ENCODE measurements at places on chromosomes 16 and 17.

DNA sequence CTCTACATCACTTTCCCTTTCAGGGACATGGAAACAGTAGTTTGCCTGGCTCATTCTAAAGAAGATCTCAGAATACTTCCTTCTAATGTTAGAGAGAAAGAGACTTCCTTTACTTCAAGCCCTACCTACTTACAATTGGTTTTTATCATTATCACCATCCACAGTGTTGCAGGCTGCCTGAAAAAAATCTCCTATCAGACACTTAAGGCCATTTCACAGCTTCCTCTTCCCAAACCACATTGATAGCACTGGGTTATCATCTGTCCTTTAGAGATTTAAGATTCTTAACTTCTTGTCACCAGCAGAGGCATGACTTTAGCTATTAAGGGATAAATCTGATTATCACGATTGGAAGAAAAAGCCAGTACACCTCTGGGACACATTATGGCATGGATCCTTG, 178.5 kb upstream of the TBX2 start:
- DNase-seq, result no peak

DNA sequence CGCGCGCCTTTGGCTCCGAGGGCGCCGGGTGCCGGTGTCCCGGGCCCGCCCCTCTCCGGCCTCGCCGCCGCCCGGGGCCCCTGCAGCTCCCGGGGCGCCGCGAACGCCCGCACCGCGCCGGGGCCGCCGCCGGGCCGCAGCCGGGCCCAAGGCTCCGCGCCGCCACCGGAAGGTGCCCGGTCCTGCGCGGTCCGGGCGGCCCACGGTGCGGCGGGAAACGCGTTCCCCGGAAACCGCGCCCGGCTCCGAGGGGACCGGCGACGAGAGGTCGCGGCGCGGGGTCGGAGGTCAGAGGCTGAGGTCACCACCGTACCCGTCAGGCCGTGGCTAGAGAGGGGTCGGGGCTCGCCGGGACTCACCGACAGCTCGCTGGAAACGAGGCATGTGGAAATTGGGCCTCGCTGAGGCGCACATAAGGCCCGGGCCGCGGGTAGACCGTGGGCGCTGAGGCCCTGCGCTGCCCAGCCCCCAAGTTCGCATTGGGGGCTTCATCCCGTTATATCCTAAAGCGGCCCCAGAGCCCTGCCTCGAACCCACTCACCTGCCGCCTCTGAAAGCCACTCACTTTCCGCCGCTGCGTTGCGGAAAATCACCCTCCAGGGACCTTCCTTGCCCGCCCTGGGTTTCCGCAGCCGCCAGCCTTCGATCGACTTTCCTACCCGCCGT, at the start of gene DUS1L:
DUS1L (minus strand) TSS at position 167 of the 666 bp plus-strand sequence. CDS start 745 bp downstream, outside the sequence.
- peak; percentile 44 for DNase-seq

DNA sequence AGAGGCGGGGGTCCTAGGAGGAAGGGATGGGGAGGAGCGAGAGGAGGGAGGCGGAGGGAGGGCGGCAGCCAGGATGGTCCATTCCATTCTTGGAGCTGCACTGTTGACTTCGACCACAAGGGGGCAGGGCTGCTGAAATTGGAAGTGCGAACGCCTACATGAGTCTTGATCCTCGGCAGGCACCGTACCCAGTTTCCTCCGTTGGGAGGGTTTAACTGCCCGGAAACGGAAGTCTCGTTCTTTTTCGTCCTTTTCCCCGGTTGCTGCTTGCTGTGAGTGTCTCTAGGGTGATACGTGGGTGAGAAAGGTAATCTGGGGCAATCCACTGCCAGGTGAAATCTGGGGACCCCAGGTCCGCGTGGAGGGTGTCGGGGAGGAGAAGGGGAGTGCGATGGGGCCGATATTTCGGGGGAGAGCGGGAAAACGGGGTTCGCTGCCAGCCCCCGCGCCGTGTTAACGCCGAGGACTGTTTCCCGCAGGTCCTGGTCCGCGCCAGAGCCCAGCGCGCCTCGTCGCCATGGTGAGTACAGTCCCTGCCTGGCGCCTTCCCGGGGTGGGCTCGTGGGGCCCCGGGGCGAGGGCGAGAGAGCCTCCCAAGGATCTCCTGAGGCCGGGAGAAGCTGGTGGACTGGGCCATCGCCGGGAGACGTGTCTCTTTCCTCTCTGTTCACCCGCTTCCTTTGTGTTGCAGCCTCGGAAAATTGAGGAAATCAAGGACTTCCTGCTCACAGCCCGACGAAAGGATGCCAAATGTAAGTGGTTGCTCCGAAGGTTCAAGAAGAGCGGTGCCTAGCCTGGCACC, at the start of gene RPL38:
RPL38 (plus strand) TSS at position 240 of the 802 bp plus-strand sequence; CDS start at position 518, 278 bp downstream.
- DNase-seq, result peak; percentile 72

- DNase-seq, result no peak
Measured at GRCh38 chr16:55494994-55495421, 13.9 kb upstream of the LPCAT2 start.

DNA sequence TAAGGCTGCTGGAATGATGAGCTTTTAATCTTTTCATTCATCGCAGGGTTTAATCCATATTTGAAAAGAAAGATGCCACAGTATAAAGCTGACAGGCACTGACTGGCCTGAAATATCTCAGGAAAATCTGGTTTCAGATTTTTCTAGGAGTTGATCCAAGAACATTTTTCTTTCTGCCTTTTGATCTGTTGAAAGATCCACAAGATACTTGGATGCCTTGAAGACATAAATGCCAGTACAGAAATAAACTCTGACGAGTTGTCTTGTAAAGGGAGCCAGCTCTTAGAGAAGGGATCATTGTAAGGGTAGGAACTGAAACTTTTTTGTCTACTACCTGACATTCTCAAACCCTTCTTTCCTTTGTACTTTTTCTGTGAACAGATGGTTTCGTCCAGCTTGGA, 25.4 kb upstream of the KRT20 start:
- DNase-seq, result no peak

DNA sequence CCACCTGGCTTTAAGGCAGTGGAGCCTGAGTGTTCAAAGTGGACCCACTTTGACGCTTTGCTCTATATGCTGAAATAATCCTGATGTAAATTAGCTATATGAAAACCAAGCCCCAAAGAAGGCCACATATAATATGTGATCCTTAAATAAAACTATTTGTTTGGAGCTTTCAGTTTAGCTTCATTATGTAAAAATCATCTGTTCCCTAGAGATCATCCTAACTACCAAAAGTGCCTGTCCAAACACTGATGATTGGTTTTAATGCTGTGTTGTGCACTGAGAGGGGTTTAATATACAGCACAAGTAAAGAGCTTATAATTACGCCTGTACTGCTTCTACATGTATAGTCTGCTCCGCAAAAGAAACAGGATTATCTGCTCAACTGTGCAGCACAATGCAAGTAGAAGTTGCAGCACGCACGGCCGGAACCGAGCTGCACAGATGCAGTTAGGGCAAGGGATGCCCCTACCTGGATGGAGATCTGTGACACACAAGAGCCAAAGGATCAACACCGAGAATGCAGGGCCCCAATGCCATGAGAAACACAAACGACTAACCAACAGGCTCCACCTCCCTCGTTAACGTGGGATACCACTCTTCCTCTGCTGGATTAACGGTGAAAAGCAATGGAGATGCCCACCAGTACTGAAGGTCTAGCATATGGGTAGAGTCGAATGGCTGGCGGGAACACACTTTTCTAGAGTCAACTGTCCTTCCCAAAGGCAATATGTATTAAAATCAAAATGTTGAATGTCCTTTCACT, 20.5 kb downstream of the USP7 start:
- no peak for DNase-seq

- no peak for DNase-seq
Measured at GRCh38 chr16:85574672-85575475, 38.2 kb upstream of the GSE1 start.

DNA sequence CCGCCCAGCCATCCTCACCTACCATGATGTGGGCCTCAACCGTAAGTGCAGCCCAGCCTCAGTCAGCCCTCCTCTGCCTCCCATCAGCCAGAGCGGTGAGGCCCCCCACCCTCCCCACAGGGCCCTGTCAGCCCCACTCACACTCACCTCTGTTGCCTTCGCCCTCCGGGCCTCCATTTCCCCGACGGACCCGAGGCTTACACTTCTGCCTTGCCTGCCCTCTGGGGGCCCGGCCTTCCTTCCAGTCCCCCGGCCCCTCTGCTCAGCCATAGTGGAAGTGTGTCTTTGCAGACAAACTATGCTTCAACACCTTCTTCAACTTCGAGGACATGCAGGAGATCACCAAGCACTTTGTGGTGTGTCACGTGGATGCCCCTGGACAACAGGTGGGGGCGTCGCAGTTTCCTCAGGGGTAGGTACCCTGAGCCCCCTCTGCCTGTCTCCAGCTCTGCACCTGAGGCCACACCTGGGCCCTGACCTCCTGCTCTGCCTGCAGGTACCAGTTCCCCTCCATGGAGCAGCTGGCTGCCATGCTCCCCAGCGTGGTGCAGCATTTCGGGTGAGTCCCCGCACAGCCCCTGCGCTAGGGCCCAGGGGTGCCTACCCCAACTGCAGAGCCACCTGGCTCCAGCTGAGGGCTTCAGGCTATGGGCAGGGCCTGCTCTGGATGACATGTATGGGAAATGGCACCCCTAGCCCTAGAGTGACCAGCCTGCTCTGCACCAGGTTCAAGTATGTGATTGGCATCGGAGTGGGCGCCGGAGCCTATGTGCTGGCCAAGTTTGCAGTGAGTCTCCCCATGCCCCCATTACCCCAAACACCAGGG, 4.1 kb downstream of the NDRG4 start:
- no peak for DNase-seq

DNA sequence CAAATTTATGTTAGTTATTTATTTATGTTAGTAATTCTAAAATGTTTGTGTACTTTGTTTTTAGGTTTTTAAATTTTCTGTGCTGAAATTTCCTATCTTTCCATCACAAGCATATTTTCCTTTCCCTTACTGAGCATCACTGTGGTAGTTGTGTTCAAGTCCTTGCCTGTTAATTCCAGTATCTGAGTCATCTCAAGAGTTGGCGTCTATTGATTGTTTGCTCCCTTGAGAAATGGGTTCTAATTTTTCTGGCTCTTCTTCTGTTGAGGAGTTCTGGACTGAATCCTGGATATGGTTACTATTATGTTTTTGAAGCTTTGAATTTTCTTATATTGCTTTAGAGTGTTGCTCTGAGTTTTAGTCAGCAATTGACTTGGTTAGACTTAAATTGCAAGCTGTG, 56.3 kb downstream of the GAN start:
- DNase-seq, result no peak

DNA sequence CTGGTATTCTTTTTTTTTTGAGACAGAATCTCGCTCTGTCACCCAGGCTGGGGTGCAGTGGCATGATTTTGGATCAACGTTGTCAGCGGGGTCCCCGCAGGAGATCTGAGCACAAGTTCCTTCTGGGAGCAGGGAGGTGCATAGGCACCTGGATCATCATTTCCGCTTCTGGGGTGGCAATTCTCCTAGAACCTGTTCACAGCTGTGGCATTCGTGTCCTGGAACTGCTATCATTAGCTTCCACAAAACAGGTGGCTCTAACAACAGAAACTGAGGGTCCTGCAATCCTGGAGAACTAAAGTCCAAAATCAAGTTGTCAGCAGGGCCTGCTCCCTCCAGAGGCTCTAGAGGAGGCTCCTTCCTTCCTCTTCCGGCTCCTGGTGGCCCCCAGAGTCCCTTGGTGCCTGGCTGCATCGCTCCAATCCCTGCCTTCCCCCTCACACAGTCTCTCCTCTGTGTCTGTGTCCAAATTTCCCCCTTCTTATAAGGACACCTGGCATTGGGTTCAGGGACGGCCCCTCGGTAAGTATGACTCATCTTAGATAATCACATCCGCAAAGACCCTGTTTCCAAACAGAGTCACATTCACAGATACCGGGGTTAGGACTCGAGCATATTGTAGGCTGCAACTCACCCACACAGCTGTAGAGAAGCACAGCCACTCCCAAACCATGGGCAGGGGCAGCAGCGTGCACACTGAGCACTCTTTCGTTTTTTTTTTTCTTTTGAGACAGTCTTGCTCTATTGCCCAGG, 43.5 kb upstream of the KLHDC4 start:
- peak; percentile 7 for DNase-seq

- DNase-seq, result no peak
Measured at GRCh38 chr17:66900126-66901010, 64.1 kb upstream of the CACNG4 start.

DNA sequence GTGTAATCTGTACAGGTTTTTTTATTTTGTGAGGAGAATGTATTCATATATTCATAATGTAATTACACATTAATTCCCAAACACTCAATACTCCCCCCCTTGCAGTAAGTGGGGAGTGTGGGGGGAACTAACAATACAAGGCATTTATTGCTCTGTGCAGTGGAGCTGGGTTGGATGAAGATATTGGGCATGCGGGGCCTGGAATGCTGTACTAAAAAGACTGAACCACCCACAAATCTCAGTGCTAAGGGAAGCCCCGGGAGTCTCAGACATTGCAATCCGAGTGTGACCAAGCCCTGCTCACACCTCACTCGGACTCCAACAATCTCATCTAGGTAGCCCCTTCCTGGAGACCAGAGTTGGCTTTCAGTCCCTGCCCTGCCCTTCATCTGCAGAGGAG, 6.0 kb downstream of the PLLP start:
- DNase-seq, result no peak

- DNase-seq, result no peak
Measured at GRCh38 chr16:9409560-9410493, 318.4 kb downstream of the HAPSTR1 start.

- DNase-seq, result no peak
Measured at GRCh38 chr17:20267459-20267842, 199.9 kb downstream of the LGALS9B start.

DNA sequence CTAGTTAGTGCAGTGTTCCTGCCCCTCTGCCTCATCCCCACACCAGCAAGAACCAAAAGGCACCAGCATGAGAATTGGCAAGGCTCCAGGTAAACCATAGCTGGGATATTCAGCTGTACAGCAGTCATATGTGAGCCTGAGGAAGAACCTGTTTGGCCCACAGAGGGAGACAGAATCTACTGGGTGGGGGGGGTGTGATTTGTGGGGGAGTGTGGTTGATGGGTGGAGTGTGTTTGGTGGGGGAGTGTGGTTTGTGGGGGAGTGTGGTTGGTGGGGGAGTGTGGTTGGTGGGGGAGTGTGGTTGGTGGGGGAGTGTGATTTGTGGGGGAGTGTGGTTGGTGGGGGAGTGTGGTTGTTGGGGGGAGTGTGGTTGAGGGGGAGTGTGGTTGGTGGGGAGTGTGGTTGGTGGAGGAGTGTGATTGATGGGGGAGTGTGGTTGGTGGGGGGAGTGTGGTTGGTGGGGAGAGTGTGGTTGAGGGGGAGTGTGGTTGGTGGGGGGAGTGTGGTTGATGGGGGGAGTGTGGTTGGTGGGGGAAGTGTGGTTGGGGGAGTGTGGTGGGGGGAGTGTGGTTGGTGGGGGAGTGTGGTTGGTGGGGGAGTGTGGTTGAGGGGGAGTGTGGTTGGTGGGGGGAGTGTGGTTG, 19.5 kb downstream of the MINK1 start:
- DNase-seq, result no peak

GRCh38 chr17:40558890-40559563, 6.2 kb downstream of the CCR7 start:
- no peak for DNase-seq
